Left lung (tissue), 14 donors: ENCODE measurements at places on chromosomes 7 and 10. TPM values are rescaled to one million over a fixed set of nuclear protein-coding genes. Genes with fewer than 3 reads are reported as not detected.

The SLC26A3 gene
- not detected for polyA plus RNA-seq

The MINDY4 gene
- polyA plus RNA-seq = 19.0 TPM

GRCh38 chr7:95520136-95520535 is 34.4 kb downstream of the ASB4 start:
- DNase-seq = no peak

- DNase-seq = peak; percentile 78
These were observed 27.2 kb upstream of the MSRB2 start for GRCh38 chr10:23067939-23068775.

- DNase-seq = no peak
These were observed 729.8 kb downstream of the LRMDA start for GRCh38 chr10:76161301-76161582.

GRCh38 chr7:24907311-24907886 is 72.6 kb downstream of the OSBPL3 start:
- no peak for DNase-seq

- no peak for DNase-seq
These were observed 39.8 kb downstream of the MET start for GRCh38 chr7:116711790-116712189.

- no peak for DNase-seq
These were observed 37.9 kb upstream of the ABCB5 start for GRCh38 chr7:20577441-20578071.

- no peak for DNase-seq
These were observed 214.4 kb upstream of the KIAA1217 start for GRCh38 chr10:23994459-23995046.

DNA sequence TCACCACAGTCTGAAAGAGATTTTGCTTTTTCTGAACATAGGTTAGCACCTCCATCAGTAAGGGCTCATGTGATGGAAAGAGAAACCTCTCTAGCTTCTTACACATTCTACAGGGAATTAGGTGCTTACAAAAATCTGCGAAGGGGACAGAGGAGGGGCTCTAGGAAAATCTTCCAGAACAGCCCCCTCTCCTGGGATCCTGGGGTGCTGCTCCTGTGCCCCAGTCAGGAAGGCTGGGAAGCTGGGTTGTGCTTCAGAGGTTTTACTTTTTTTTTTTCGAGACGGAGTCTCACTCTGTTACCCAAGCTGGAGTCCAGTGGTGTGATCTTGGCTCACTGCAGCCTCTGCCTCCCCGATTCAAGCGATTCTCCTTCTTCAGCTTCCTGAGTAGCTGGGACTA is 7.5 kb upstream of the FAM171A1 start:
- DNase-seq = no peak

DNA sequence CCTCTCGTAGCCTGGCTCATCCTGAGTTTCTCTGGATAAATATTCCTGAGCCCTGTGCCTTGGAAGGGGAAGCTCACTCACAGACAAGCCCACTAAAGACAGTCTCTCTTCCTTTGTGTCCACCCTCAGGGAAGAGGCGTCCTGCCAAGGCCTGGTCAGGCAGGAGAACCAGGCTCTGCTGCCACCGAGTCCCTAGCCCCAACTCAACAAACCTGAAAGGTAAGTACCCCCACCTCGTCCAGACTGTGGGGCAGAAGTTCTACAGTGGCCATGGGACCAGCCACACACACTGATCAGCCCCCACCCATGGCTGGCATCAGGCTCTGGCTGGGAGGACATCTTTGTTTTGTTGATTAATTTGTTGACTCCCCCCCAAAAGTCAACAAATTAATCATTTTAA is 2.8 kb downstream of the GPR15LG start:
- no peak for DNase-seq
